AML-193 (cell line): ENCODE measurements at places on chromosomes 7 and 10.
A peak's percentile ranks its signal among the peaks of the same experiment; 100 is the strongest.

DNA sequence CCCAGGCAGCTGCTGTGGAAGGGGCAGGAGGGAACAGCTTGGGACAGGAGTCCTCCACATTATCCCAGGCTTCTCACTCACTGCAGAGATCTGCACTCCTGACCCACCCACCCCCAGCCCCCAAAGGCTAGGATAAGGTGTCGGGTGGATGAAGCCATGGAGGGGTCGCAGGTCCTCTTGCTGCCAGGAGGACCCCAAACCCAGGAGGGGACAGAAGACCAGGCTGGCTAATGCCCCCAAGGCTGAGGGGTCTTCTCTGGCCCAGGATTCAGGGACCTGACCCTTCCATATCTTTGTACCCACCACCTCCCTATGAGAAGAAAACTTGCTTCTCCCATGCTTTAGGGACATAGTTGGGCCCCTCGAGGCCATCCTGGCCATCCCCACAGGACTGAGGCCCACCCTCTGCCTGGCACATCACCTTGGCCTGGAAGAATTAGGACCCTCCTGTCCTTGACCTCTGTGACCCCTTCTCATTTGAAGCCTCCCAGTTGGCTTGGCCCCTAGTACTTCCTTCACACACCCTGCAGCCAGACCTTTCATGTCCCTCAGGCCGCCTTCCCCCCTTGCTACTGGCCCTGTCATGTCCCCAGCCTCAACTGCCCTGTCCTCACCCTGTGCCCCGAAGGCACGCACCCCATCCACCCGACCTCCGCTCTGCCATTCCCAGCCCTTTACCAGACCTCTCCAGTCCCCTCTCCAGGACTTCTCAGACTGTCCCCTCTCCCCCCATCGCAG, 21.6 kb downstream of the KCNH2 start:
- DNase-seq = no peak

DNA sequence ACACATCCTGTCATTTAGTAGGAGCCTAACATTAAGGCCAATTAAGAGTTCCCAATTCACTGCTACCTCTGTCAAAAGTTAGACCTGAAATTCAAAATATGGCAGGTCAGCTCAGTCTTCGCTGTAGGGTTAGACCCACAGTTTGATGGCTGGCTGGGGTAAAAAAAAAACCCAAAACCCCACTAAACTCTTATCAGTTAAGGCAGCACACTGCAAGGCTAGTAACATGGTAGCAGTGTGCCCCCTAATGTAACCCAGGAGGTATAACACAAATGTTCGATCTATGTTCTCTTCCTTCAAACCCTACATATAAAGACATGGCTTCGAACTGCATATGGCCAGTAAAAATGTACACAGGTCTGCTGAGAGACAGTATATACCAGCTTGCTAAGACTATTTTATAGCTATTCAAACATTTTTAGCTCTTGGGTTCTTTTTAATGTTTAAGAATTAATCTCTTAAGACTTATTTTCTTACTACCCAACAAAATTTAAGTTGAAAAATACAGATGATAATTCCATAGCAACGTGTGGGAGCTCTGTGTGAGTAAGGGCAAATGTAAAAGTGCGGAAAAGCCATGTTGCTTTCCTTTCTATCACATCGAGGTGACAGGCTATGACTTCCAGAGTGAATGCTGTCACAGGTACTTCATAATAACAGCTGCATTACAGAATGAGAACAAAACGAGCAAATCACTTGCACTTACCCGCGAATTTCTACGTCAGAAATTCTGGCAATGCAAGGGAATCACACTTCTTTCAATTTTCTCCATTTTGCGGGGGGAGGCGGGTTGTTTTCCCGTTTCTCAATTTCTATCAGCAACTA, 168.4 kb upstream of the IMMP2L start:
- peak; percentile 36 for DNase-seq

DNA sequence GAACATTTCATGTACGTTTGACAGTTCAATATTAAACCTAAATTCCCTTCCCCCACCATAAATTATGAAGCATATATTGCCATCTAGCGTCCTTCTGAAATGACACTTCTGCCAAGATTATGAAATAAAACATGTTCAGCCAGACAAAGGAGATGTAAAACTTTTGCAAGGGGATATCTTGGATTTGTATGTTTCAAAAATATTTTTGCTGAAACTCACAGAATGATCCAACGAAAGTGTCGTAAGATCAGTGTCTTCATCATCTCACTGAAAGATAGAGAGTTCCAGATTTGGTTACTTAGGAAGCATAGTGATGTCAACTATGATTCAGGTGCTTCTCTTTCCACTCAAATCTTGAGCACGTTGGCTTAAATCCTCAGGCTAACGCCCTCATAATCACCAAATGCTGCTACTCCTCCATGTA, 904.3 kb downstream of the XPNPEP1 start:
- DNase-seq = no peak

GRCh38 chr7:88363249-88363648, 56.6 kb upstream of the STEAP4 start:
- DNase-seq = no peak

DNA sequence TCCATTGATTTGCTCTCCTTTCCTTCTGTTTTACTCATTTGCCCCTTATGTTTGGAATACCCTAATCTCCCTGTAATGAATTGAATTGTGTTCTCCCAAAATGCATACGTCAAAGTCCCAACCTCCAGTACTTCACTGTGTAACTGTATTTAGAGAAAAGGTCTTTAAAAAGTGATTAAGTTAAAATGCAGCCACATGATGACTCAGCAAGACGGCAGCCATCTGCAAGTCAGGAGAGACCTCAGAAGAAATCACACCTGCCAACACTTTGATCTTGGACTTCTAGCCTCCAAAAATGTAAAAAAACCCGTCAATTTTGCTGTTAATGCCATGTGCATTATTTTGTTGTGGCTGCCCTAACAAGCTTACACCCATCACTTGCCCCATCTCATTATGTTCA, 85.3 kb upstream of the PCLO start:
- DNase-seq = no peak

DNA sequence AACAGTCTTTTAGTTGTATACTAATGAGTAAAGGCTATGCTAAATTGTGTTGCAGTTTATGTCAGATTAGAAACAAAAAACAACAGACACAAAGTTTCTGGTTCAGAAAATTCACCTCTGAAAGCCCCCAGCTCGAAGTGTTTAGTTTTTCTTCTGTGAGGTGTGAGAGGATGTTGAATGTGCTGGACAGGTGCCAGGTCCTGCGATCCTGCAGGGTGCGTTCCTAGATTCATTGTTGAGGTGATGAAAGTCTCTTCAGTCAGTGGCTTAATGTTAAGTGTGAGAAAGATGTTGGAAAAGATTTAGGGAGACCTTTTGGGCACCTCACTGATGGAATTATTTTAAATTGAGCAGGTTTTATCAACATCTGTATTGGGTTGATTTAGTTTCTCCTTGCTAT, 287.3 kb downstream of the SDK1 start:
- no peak for DNase-seq

- peak; percentile 97 for DNase-seq
Observed at GRCh38 chr10:69087590-69088470, at the start of gene SRGN. Gene SRGN, plus strand, starts transcription at chr10:69088103. Its CDS starts 55 bp downstream, at chr10:69088158.

GRCh38 chr10:62096256-62096933, 172.2 kb downstream of the RTKN2 start:
- no peak for DNase-seq

- no peak for DNase-seq
Observed at GRCh38 chr10:98301664-98302319, 33.8 kb upstream of the LOXL4 start.

DNA sequence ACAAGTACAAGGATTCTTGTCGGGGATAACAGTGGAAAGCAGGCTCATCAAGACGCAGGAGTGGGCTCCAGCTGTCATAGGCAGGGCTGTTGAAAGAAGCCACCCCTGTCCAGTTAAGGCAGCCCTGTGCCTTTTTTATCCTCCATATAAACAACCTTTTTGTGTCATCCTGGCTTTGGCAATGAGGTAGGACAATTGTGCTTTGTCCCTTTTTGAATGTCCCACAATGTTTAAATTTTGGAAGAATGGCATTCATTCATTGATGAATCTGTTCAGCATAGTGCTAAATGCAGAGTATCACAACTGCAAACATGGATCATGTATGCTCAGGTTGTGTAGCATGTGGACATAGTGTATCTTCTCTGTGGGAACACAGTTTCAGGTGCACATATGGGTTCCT, 66.7 kb downstream of the UBE3C start:
- DNase-seq = no peak

- DNase-seq = no peak
Observed at GRCh38 chr7:17140406-17140805, 158.0 kb upstream of the AHR start.

GRCh38 chr10:33278198-33278597, 56.3 kb downstream of the NRP1 start:
- no peak for DNase-seq

- no peak for DNase-seq
Observed at GRCh38 chr7:152594801-152595200, 81.1 kb downstream of the XRCC2 start.

DNA sequence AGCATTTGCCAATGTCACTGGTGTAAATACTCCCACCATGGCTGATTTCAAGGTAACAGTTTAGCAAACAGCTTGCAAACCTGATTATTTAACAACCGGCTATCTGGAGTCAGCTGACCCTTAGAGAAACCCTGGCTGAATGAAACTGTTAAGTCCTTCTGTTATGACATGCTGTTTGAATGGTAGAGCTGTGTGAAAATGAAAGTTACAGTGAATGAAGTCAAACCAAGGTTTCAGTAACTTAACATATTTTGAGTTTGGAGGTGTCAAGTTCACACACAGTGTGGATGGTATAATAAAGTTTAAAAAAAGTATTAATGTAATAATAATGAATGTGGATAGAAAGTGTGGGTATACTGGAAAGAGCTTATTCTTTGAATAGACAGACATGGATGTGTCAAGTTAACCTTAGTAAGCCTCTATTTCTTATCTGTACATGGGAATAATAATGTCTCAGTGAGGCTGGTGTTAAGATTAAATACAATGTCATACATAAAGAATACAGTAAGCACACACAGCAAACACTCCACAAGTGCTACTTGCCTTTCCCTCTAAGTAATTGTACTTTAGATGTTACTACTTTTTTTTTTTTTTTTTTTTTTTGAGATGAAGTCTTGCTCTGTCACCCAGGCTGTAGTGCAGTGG, 150.4 kb downstream of the TAX1BP1 start:
- no peak for DNase-seq

DNA sequence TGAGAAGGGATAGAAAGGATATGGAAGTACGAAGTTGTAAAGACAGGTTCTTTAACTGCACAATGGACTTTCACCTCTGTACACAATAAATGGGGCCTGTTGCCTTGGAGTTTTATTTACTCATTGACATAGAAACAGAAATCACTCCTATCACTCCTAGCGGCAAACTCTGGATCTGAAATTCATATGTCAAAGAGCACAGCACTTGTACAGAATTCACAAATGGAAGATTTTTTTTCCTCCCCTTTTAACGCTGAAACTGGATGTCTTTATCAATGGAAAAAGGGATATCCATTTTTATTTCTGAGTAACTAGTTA, 18.2 kb downstream of the NT5C3A start:
- DNase-seq = no peak

DNA sequence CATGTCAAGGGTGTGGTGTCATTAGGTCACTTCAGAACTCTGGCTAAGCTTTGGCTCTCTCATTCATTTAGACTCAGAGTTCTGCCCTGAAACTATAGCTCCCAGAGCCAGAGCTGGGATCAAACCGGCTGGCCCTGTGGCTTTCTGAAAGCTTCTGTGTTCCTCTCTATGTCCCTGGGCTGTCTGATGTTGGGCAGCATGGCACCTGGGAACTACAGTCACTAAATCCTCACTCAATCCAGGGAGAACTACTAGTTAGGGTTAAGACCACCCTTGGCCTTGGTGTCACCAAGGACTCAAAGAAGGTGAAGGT, 13.2 kb downstream of the ATG9B start:
- DNase-seq = no peak

- no peak for DNase-seq
Observed at GRCh38 chr10:70960316-70960715, 72.0 kb upstream of the PCBD1 start.

GRCh38 chr7:108418946-108419345, 37.3 kb downstream of the NRCAM start:
- peak; percentile 8 for DNase-seq

DNA sequence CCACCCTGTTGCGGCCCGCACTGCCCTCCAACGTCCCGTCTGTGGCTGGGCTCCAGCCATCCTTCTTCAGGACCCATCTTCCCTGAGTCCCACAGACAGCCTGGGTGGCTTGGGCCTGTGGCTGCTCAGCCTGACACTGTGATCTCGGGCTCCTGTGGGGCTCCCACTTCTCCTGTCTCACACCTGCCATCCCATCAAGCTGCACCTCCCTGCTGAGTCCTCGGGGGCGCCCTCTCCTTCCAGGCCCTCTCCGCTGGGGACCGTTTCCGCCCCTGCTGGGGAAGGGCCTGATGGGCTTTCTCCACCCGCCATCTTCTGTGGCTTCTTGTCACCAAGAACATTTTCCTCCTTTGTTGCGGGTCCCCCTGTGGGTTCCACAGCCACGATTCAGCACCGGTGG, 173.8 kb upstream of the PPP2R2D start:
- DNase-seq = no peak

DNA sequence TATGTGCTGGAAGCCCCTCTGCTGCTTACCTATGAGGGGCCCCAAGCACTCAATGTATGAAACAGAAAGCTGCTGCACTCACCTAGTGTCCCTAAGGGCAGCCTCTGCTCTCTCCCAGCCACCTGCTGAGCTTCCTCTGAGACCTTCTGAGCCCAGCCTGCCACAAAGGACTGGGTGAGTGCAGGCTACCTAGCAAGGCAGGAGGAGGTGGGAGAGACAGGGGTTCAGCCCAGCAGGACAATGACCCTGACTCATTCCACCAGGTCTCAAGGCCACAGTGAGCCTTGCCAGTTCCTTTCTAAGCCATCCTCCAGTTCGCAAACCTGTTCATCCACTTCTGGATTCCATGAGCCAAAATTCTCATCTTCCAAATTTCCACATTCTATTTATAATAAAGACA, 16.3 kb downstream of the VOPP1 start:
- DNase-seq = no peak

- DNase-seq = no peak
Observed at GRCh38 chr10:127872011-127872761, 20.6 kb downstream of the CLRN3 start.

DNA sequence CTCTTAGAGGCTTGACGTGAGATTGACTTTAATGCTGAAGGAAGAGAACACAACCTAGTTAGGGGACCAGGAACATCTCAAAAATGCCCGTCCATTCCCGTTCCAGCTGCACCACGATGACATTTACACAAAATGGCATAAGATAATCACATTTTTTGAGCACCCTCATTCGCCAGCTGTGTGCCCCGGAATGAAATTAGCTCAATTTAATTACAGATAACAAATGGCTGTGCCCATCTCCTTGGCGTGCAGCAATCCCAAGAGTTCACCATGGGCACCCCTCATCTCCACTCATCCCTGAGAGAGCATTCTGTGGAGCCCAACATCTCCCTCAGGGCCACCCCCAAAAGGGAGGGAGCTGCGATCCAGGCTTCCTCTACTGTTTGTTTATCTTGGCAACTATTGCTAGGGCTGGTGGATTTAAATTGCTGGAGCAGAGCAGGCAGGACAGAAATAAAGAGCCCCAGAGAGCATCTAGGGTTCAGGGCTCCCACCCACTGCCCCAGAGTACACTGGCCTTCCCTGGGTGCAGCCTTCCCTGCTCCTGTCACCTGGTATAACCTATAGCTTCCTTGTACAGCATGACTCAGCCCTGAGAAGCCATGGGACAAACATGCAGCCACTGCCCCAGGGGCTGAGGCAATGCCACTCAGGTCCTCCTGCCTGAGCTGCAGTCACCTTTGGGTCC, 263.5 kb downstream of the ZEB1 start:
- DNase-seq = peak; percentile 33
